WERI-Rb-1 (cell line): ENCODE measurements at places on chromosomes 13 and 19.

- no peak for DNase-seq
Observed at GRCh38 chr13:90622541-90622940, 724.9 kb upstream of the MIR17HG start.

DNA sequence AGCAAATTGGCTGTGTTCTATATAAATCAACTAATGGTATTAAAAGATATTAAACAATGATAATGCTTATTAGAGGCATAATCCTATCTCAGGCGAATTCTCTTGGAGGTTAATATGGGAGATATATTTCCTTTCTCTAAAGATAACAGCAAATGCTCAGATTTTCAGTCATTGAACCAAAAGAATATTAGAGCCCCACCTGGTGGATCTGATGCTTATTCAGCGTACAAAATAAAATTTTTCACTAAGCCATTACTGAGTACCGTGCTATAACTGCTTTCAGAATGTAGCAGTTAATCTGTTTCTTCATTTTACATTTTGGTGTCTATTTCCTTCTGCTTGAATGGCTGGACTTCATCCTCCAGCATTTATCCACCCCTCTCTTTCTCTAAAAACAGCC lies 143.3 kb upstream of the IPO5 start:
- no peak for DNase-seq

DNA sequence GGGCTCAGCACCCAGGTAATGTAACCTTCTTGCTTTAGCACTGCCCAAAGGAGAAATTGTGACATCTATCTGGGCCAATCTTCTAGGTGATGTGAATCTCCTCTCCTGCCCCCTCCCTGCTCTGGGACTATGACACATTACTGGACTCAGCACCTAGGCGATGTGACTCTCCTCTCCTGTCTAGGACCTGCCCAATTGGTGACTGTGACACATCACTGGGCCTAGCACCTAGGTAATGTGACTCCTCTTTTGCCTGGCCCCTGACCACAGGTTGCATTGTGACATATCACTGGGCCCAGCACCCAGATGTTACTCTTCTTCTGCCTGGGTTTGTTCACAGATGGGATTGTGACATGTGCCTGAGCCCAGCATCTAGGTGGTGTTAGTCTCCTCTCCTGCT lies 45.0 kb downstream of the ZNF85 start:
- DNase-seq: no peak

GRCh38 chr19:44847144-44848035 lies 1.3 kb downstream of the NECTIN2 start:
- DNase-seq: peak; percentile 77

DNA sequence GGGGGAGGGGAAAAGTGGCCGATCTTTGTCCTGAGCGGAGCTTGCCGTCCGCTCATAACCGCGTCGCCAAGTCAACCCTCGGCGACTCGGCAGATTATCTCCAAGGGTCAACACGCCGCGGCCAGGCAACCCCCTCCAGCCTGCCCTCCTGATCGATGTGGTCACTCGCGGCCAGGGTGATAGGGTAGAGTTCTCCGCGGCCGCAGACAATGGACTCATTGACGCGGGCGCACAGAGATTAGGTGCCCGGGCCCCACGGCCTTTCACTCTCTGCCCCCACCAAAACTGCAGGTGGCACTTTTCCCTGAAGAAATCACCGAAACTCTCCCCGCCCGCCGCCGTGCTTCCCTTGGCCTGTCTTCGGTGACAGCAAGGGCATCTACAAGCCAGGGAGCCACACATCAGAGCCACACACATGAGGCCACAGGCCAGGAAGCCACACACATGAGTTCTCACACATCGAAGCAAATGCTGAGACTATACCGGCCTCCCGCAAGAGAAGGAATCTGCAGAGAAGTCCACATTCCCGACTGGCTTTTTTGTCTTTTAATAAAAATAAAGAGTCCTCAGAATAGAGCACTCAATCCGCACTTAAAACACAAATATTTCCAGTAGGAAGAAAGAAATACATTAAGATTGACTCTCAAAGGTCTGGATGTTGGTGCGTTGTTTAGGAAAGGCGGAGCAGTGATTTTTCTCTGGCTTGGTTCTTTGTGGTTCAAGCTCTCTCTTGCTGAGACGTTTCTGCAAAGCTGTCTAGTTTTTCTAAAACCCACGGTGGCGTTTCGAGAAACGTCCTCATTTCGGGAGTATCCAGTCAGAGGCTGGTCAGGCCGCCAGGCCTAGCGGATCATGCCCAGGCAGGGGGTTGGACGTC lies 1.5 kb upstream of the PDX1 start:
- DNase-seq: no peak

- DNase-seq: no peak
Observed at GRCh38 chr19:29145756-29146155, 67.2 kb downstream of the UQCRFS1 start.

DNA sequence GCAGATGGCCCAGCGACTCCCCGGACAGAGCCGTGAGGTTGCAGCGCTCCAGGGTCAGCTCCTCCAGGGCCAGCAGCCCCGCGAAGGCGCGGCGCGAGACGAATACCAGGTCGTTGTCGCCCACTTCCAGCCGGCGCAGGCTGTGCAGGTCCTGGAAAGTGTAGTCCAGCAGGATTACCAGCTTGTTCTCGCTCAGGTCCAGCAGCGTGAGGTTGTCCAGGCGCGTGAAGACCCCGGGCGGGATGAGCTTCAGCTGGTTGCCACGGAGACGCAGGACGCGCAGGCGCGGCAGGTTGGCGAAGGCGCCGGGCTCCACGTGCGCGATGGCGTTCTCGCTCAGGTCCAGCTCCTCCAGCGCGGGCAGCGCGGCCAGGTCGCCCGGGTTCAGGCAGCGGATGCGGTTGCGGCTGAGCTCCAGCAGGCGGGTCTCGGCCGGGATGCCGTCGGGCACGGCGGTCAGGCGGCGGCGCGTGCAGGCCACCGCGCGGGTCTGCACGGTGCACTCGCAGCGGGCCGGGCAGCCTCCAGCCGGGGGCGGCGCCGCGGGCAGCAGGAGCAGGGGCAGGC lies 9.3 kb upstream of the PEAK3 start:
- peak; percentile 65 for DNase-seq

GRCh38 chr19:5225486-5226345 lies 114.9 kb downstream of the PTPRS start:
- peak; percentile 51 for DNase-seq

DNA sequence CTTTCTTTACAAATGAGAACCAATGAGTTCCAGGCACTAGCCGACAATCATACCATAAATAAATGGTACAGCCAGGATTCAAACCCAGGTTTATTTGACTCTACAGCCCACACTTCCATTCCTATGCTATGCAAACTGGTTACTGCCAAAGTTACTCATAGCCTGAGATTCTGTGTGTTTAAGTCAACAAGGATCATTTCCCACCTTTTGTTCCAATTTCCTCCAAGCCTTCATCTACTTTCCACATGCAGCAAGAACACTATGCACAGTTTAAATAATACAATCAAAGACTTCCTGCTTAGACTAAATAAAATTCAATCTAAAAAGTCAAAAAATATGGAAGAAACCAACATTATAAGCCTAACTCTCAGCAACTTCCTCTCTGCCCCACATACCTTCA lies 59.2 kb upstream of the KLF12 start:
- no peak for DNase-seq

DNA sequence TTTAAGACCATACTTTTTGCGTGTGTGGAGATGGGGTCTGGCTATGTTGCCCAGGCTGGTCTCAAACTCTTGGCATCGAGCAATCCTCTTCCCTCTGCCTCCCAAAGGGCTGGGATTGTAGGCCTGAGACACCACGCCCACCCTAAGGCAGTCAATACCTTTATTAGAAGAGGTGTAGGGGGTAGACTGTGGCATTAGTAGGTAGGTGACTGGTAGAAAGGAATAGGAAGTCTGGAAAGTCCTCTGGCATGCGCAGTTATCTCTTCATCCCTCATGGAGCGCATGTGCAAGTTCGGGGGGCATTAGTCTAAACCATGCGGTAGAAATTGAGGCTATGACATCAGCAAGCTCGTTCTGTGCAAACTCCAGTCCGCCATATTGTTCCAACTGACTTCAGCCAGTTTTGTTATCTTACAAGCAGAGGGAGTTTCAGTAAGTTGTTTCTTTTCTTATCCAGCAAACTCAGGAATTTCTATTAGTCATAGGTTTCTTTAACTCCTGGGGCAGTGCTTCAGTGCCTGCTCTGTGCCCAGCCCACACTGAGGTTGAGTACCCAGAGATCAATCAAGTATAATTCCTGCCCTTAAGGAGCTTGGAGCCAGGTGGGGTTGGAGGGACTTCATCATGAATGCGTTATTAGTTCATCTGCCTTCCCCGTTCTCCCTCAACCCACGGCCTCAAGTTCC lies 7.3 kb upstream of the RANBP3 start:
- DNase-seq: no peak

- no peak for DNase-seq
Observed at GRCh38 chr13:28442839-28443238, 52.1 kb downstream of the FLT1 start.

DNA sequence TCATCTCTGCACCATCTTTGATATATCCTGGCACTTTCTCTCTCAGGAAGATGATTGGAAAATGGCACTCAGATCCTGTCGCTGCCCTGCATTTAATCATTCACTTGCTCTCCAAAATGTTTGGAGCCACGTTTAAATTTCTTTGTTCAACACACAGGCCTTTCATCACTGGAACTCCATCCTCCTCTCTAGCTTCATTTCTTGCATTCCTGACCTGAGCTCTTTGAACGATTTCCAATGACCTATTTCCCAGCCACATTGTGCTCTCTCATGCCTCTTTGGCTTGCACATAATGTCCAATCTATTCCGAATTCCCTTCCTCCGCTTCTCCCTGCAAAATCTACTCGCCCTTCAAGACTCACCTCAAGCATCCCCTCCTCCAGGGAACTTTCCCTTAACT lies 287.4 kb upstream of the NBEA start:
- DNase-seq: no peak

DNA sequence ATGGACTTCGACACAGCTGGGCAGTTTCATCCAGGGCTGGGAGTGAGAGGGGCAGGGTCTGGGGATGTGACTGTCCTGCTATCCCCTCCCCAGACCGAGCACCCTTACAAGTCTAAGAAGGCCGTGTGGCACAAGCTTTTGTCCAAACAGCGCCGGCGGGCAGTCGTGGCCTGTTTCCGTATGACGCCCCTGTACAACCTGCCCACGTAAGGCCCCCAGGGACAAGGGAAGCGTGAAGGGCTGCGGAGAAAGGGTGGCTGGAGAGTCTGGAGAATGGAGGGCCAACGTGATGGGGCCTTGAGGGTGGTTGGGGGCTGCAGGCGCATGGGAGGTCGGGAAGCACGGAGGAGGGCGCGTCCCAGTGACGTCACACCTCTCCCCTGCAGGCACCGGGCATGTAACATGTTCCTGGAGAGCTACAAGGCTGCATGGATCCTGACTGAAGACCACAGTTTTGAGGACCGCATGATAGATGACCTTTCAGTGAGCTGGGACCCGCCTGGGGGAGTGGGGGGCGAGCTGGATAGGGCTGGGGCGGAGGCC lies 89.5 kb downstream of the MAP4K1 start:
- DNase-seq: no peak

DNA sequence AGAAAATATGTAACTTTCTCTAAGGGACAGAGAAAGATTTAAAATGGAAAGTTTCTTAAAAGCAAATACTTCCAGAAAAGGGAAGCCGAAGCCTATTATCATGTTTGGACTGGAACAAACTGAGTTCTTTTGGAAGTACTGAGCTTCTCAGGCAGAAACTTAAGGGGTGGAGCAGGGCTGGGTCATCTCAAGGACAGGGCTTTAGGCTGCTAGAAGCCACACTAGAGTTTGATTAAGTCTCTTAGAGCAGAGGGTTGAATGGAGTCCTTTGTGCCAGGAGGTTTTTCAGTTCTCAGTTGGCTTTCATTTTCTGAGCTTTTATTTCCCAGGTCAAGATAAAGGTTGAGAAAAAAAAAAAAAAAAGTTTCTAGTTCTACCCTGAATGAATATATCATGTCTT lies 432.7 kb downstream of the SLITRK5 start:
- no peak for DNase-seq

DNA sequence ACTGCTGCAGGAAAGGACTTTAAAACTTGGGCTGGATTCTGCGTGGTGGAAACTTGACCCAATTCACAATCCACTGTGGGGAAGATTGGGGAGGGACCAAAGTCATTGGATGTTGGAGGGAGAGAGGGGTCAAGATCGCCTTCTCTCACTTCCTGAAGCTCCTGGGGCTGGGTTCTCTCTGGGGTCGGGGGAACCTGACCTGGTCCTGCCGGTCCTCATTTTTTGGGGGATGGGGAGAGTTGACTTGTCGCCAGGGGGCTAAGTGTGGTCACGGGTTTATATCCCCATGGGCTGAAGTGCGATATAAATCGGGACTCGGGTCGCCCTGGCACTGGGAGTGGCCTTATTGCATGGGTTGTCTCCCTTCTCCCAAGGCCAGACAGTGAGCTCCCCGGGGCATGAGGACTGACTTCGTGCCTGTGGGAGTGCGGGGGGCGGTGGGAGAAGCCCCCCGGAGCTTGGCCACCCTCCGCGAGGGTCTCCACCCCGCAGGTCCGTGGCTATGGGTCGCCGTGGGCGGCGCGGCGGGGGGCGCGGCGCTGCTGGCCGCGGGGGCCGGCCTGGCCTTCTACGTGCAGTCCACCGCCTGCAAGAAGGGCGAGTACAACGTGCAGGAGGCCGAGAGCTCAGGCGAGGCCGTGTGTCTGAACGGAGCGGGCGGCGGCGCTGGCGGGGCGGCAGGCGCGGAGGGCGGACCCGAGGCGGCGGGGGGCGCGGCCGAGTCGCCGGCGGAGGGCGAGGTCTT lies 6.3 kb downstream of the ICAM5 start:
- no peak for DNase-seq

DNA sequence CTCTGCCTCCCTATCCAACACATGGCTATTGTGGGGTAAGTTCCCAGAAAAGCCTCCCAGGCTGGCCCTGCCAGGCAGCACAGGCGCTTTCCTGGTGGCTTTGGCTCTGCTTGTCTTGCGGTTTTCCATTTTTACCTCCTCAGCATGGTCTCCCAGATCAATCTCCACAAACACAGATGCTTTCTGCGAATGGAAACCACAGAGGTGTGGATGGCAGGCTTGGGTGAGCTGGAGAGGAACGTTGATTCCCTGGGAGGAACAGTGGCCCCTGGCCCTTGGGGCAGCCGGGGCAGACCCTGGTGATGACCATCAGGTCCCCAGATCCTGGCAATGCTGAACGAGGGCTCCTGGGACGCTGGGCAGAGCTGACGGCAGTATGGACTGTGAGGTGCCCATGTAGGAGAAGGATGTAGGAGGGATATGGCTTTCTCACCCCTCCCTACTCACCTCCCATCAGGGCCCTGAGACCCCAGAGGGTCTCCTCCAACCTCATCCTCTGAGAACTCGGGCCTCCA lies 6.6 kb downstream of the C13orf46 start:
- DNase-seq: no peak

- DNase-seq: peak; percentile 35
Observed at GRCh38 chr13:92677571-92677970, 549.0 kb upstream of the GPC6 start.
